HFFc6 (cell line): ENCODE measurements at places on chromosomes 6 and 20.
A peak's percentile ranks its signal among the peaks of the same experiment; 100 is the strongest.

DNA sequence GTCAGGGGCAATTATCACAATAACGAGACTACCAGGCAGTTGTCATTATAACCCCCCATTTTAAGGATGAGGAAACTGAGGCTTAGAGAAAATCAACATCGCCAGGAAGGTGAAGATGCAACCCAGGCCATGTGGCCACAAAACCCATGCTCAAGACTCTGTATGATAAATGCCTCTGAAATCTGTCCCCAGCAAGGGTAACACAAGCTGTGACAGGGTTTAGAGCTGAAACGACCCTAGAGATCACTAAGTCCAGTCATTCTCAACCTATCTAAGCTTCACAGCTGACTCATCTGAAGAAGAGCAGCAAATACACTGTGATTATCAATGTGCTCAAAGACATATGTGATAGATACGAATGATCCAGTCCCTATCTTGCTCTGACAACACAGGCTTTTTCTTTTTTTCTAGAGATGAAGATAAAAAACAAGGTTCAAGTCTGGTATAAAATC is 47.0 kb downstream of the ARHGAP18 start:
- DNase-seq = no peak

GRCh38 chr6:109253366-109253765 is 128.9 kb downstream of the CD164 start:
- DNase-seq = peak; percentile 13

GRCh38 chr6:144064402-144065212 is 30.8 kb downstream of the SF3B5 start:
- DNase-seq = no peak

DNA sequence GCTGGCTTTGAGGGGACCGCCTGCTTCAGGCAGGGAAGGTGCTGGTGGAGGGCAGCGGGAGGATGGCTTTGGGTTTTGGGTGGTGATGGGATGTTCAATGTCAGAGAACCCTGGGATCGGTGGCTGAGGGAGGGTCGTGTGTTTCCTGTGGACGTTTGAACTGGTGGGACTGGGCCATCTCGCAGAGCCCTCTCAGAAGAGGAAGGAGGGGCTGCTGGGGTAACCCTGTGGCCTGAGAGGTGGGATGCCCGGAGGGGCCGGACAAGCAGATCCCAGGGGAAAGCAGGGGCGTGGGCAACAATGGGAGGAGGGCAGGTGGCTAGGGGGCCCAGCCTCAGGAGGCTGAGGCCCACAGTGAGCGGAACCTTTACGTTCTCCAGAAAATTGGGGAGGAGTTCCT is 34.9 kb downstream of the PYGB start:
- no peak for DNase-seq

GRCh38 chr6:12186528-12186927 is 103.6 kb upstream of the EDN1 start:
- DNase-seq = no peak

GRCh38 chr6:28485482-28485881 is 30.1 kb downstream of the GPX6 start:
- DNase-seq = no peak

DNA sequence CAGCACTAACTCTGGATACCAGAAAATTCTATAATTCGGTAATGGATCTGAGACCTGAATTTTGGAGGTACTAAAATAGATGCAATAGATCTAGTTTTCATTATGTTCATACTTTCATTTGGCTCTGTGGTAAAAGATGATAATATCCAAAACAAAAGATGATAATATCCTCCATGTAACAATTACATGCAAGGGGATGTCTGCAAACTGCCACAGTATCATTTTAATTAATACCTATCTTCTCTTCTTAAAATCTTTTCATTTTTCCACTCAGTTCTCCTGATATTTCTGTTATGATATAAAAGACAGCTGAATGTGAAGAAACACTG is 15.6 kb downstream of the BTN2A1 start:
- DNase-seq = no peak

GRCh38 chr20:47317127-47317895 is 39.2 kb downstream of the ZMYND8 start:
- peak; percentile 89 for DNase-seq

- DNase-seq = no peak
Measured at GRCh38 chr6:3501826-3502500, 45.1 kb upstream of the SLC22A23 start.

GRCh38 chr6:150891888-150892485 is 26.5 kb downstream of the MTHFD1L start:
- DNase-seq = peak; percentile 66

- DNase-seq = no peak
Measured at GRCh38 chr6:165511807-165512206, 151.2 kb downstream of the PDE10A start.
